ENCODE measurements at places on chromosomes 2 and 18. TPM values are rescaled to one million over a fixed set of nuclear protein-coding genes. Genes with fewer than 3 reads are reported as not detected.

LYPD6B gene
- 5.8 TPM for total RNA-seq

ABCB6 gene
- total RNA-seq = 30.0 TPM

CREG2 gene
- 47.1 TPM for total RNA-seq

USP34 gene
- 196 TPM for total RNA-seq

TUBB8B gene
- total RNA-seq = 0.69 TPM

MYO1B gene
- 90.0 TPM for total RNA-seq

HRH4 gene
- total RNA-seq = 0.23 TPM

LHCGR gene
- total RNA-seq = 0.23 TPM

STPG4 gene
- not detected for total RNA-seq

PLEK gene
- total RNA-seq = 3.7 TPM

CHST10 gene
- total RNA-seq = 44.5 TPM

EFEMP1 gene
- 16.6 TPM for total RNA-seq

GPR45 gene
- total RNA-seq = 1.8 TPM

SMYD5 gene
- total RNA-seq = 18.0 TPM

NGEF gene
- 65.0 TPM for total RNA-seq

RGPD4 gene
- total RNA-seq = 0.23 TPM

DUSP19 gene
- 10.6 TPM for total RNA-seq

DCAF17 gene
- total RNA-seq = 74.0 TPM

MARCHF4 gene
- total RNA-seq = 13.6 TPM

MROH2A gene
- total RNA-seq = under 0.01 TPM

TCF23 gene
- total RNA-seq = not detected

MC5R gene
- total RNA-seq = 0.69 TPM

FOXD4L1 gene
- 0.69 TPM for total RNA-seq

ITGA4 gene
- 5.3 TPM for total RNA-seq

SLC9A4 gene
- total RNA-seq = 0.69 TPM

EVX2 gene
- total RNA-seq = not detected

SLC8A1 gene
- 190 TPM for total RNA-seq

MBD5 gene
- 46.6 TPM for total RNA-seq

ACADL gene
- 4.8 TPM for total RNA-seq

PLGLB2 gene
- 1.6 TPM for total RNA-seq

ZNF385B gene
- total RNA-seq = 4.6 TPM

TTC31 gene
- total RNA-seq = 11.8 TPM

IL1R2 gene
- not detected for total RNA-seq

ZSCAN30 gene
- total RNA-seq = 22.8 TPM

DQX1 gene
- not detected for total RNA-seq

IGFBP5 gene
- 59.3 TPM for total RNA-seq

DPP10 gene
- total RNA-seq = 97.8 TPM

GAREM2 gene
- total RNA-seq = 17.3 TPM

PAX3 gene
- 0.69 TPM for total RNA-seq

CHMP1B gene
- total RNA-seq = 49.8 TPM

GDF7 gene
- total RNA-seq = 0.23 TPM

EIF2AK3 gene
- 21.2 TPM for total RNA-seq

LRRC30 gene
- not detected for total RNA-seq

PDK1 gene
- 18.2 TPM for total RNA-seq

DSG4 gene
- total RNA-seq = not detected

TACR1 gene
- total RNA-seq = 7.4 TPM

GPD2 gene
- 112 TPM for total RNA-seq

TUBA3D gene
- total RNA-seq = not detected

PECR gene
- 29.3 TPM for total RNA-seq

INHBB gene
- 11.3 TPM for total RNA-seq

CHRNG gene
- total RNA-seq = not detected

EPAS1 gene
- total RNA-seq = 13.4 TPM

NEUROD1 gene
- 0.69 TPM for total RNA-seq

All from diencephalon (tissue), 1 donor.